ENCODE measurements at places on chromosomes 1 and 21. TPM values are rescaled to one million over a fixed set of nuclear protein-coding genes. Genes with fewer than 3 reads are reported as not detected.

The TNN gene
- total RNA-seq: not detected

The GREM2 gene
- total RNA-seq: not detected

The OR2M5 gene
- not detected for total RNA-seq

The ASPM gene
- total RNA-seq: 39.6 TPM

The ZNF669 gene
- total RNA-seq: 11.3 TPM

The PGLYRP3 gene
- total RNA-seq: not detected

The SLC44A5 gene
- 0.07 TPM for total RNA-seq

The TCEA3 gene
- total RNA-seq: 3.1 TPM

The RHOU gene
- total RNA-seq: 0.14 TPM

The TBX15 gene
- 0.07 TPM for total RNA-seq

The C1orf115 gene
- 5.5 TPM for total RNA-seq

The ZNF281 gene
- 17.4 TPM for total RNA-seq

The CLCA4 gene
- total RNA-seq: not detected

The RASSF5 gene
- total RNA-seq: 3.5 TPM

The CYP4X1 gene
- total RNA-seq: not detected

The FAM72B gene
- total RNA-seq: 13.4 TPM

The DUSP23 gene
- 83.5 TPM for total RNA-seq
